ENCODE measurements at places on chromosomes 3 and 15. TPM values are rescaled to one million over a fixed set of nuclear protein-coding genes. Genes with fewer than 3 reads are reported as not detected.

DNA sequence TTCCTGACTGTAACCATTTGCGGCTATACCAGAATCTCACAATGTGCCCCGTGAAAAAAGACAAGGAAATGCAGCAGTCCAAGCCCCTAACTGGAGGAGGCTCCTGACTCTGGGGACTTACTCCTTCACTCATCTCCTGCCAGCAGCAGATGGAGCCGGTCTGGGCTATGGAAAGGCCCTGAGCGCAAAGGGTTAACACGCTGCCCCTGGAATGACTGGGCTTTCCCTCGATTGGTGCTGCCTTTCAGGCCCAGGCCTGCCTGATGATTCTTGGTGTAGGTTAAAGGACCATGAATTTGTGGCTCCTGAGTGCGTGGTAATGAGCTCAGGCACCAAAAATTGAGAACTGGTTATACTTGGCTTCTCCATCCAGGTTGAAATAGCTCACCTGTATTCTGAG is 42.3 kb upstream of the GALNT15 start:
- no peak overlapping the region for H3K27ac ChIP-seq
- H3K4me3 ChIP-seq: no peak overlapping the region
- no peaks in the 10 kb centered on the region for H3K36me3 ChIP-seq
- no peak for DNase-seq

NUP210 gene
- 62.8 TPM for total RNA-seq

SERPINI2 gene
- not detected for total RNA-seq

DNA sequence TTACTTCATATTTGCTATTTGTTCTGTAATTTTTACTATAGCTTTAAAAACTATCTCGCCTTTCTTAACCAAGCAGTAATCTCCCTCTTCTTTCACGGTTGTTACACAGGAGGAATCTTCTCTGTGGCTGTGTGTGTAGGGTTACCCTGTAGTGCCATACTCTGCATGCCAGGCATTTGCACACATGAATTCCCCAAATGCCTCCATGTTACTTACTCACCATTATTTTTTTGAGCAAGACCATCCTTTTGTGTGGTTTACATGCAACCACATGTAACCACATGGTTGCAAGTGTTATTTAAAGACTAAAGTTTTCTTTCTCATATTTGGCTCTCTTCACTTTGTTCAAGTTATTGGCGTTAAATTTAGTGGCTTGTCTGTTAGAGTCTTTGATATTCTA is 45.5 kb downstream of the HPS3 start:
- no peaks in the 10 kb centered on the region for H3K27me3 ChIP-seq
- no peak overlapping the region for H3K27ac ChIP-seq
- H3K36me3 ChIP-seq: peaks cover 100% of the 10 kb centered on the region
- no peak overlapping the region for H3K4me3 ChIP-seq
- no peaks in the 10 kb centered on the region for H3K4me1 ChIP-seq
- DNase-seq: no peak

TMPRSS7 gene
- not detected for total RNA-seq

ZNF620 gene
- total RNA-seq: 3.8 TPM
